ELR (cell line): ENCODE measurements at places on chromosomes 13 and 19.

- DNase-seq = peak; percentile 80
Observed at GRCh38 chr13:74128156-74128767, 5.9 kb downstream of the KLF12 start.

GRCh38 chr19:47470447-47471195 lies 1.1 kb downstream of the SLC8A2 start:
- no peak for DNase-seq

- no peak for DNase-seq
Observed at GRCh38 chr13:49498206-49498605, 2.5 kb downstream of the PHF11 start.

- no peak for DNase-seq
Observed at GRCh38 chr19:11337080-11337479, 2.4 kb downstream of the RAB3D start.

DNA sequence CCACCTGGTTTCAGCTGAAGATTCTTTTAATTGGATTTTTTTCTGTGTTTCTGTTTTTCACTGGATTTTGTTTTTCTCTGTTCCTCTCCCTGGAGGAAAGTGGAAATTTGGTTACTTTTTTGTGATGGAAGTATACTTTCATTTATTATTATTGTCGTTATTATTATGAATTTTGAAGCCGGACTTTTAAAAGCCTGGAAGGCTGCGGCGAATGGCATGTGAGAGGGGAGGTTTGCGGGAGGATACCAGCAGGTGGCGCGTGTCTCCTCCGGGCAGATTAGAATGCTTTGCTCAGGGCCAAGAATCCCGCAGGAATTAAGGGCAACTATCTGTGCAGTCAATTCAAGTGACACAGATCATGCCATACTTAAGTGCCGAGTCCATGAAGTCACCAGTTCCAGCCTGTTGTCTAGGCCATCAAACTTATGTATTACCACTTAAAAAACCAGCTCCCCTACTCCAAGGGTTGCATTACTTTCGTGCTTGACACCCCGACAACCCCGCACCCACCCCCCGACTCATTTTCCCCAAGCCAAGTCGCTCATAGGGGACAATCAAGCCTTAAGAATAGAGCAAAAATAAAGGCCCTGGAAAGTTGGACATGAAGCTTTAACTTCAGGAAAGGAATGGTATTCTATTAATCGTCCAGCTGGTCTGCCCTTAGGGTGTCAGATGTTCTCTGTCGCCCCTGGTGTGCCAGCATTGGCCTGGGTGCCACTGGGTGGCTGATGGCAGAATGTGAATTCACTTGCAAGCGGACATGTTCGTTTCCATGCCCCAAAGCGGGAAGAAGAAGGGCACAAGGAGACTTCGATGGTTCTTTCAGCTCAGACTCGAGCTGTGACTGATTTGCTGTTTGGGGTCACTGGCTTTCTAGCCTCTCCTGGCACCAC lies 1.3 kb upstream of the LRCH1 start:
- DNase-seq = peak; percentile 83

DNA sequence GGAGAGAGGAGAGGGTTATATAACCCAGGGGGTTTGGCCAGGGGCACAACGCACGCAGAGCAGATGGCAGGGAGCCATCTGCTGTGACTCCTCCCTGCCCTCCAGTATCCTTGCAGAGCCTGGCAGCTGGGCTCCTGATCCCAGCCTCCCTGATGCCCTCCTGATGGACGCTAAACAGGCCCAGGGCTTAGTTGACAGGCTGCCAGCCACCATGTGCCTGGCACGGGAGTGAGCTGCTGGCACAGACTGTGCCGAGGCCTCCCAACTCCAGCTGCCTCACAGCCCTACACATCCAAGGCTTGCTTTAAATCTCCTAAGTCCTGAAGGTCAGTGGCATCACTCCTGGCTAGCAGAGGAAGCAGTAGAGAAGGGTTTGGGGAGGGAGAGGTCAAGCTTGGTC lies 16.7 kb downstream of the SYDE1 start:
- no peak for DNase-seq

DNA sequence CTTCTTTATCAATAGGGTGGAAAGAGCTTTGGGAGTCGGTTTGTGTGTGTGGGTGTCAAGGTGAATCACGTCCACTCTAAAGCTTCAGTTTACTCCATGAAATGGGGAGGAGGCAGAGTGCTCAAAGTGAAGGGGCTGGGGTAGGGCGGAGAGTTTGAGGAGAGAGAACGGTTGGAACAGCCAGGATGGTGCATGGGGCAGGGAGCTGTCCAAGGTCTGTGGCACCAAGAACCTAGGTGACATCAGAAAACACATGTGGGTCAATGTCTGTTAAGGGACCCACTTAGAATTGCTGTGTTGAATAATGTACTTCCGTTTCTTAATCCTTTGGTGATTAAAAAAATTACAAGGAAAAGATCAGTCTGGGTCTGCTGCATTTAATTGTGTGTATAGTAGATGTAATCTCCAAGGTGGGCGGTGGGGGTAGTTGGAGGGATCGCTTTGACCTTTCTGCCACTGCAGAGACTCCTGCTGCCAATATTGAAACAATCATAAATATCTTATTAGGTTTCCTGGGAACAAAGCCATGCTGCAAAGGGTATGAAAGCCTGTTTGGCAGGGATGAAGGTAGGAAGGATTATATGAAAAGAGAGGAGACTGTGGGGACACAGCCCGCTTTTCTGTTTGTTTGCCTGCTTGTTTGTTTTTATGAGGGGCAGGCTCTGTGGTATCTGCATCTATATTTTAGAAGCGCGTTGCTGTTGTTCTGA lies 122.3 kb downstream of the ATP8A2 start:
- DNase-seq = no peak

- DNase-seq = no peak
Observed at GRCh38 chr13:113413898-113414282, 39.4 kb downstream of the ADPRHL1 start.

DNA sequence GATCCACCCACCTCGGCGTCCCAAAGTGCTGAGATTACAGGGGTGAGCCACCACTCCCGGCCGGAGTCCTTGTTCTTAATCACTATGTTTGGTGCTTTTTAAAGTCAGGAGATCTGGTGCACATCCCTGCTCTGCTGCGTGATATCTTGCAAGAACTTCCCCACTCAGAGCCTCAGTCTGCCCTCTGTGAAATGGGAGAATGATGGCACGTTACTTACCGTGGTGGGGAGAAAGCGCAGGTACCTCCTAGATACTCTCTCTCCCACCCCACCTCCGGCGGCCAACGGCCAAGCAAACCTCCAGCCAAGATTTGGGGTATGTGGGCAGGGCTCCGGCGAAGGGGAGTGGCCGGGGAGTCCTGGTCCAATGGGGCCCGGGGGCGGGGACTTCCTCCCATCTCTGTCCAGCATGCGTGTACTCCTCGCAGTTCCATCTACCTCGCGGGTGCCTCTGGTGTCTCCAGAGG lies at the start of gene RYR1:
TSS of gene RYR1 (plus strand) at position 424 of the 466 bp plus-strand sequence. CDS start 139 bp downstream, outside the sequence.
- peak; percentile 48 for DNase-seq
